ENCODE measurements at places on chromosomes 1 and 21.

GRCh38 chr1:30515755-30516484, 207.5 kb downstream of the MATN1 start:
- DNase-seq: no peak

GRCh38 chr1:158800526-158800925, 19.5 kb upstream of the OR6N2 start:
- no peak for DNase-seq

- DNase-seq: no peak
Measured at GRCh38 chr1:167861664-167862381, 52.1 kb downstream of the ADCY10 start.

GRCh38 chr1:43442756-43443155, 11.0 kb downstream of the HYI start:
- no peak for DNase-seq

- DNase-seq: no peak
Measured at GRCh38 chr21:38628349-38628748, 130.1 kb upstream of the ERG start.

- DNase-seq: no peak
Measured at GRCh38 chr1:208103597-208104513, 140.3 kb downstream of the PLXNA2 start.

- DNase-seq: no peak
Measured at GRCh38 chr1:53061123-53061858, 722 bp upstream of the PODN start.

DNA sequence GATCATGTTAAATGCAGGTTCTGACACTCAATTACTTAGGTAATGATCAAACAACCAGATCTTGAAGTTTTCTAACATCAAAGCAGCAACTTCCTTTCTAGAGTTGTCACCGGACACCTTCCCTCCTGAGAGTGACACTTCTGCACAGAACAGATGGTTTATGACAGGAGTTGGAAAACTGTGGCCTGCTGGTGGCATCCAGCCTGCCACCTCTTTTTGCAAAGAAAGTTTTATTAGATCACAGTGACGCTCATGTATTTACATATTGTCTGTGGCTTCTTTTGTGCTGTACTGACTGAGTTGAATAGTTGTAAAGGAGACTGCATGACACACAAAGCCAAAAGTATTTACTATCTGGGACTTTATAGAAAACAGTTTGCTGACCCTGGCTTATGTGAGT, 28.3 kb downstream of the DDR2 start:
- no peak for DNase-seq

- no peak for DNase-seq
Measured at GRCh38 chr1:60470246-60470645, 396.7 kb upstream of the C1orf87 start.

- no peak for DNase-seq
Measured at GRCh38 chr1:230171356-230172015, 104.4 kb downstream of the GALNT2 start.

- no peak for DNase-seq
Measured at GRCh38 chr1:214544791-214545190, 6.6 kb downstream of the PTPN14 start.

- DNase-seq: peak; percentile 71
Measured at GRCh38 chr1:52927212-52928014, at the start of gene SCP2. Gene SCP2, plus strand, starts transcription at chr1:52927276. Its CDS starts 121 bp downstream, at chr1:52927397.

DNA sequence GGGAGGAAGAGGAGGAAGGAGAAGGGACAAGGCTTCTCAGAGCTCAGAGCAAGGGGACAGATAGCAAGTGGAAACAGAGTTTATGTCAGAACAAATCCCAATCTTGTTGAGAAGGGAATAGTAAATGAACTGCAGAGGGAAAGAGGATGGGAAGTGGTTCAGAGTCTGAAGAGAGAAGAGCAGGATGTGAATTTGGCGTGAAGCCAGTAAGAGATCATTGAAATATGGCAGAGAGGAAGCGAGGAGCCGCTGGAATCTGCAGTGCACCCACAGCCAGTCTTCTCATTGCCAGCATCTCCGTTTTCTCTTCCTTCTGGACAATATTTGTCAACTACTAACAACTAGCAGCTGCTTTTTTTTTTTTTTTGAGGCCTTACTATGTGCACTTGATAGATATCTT, 19.1 kb downstream of the OLFML3 start:
- no peak for DNase-seq

DNA sequence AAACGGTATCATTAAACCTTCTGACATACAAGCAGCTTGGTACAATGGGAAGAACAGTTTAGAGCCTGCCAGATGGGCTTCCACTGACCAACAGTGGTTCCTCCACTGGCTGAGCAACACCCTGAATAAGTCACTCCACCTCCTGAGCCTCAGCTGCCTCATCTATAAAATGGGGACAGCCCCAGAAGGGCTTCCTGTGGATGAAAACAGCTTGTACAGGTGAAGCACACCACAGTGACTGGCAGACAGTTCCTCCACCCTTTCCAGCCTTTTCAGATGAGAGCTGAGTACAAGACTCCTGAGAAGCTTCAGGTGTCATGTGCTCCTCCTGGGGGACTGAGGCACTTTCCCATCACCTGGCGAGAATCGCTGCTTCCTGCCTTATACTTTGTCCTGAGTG, 2.1 kb downstream of the CAPZB start:
- no peak for DNase-seq

- DNase-seq: peak; percentile 77
Measured at GRCh38 chr1:159854693-159855192, 7.7 kb downstream of the VSIG8 start.

GRCh38 chr1:223231581-223231980, 88.5 kb upstream of the TLR5 start:
- DNase-seq: no peak

DNA sequence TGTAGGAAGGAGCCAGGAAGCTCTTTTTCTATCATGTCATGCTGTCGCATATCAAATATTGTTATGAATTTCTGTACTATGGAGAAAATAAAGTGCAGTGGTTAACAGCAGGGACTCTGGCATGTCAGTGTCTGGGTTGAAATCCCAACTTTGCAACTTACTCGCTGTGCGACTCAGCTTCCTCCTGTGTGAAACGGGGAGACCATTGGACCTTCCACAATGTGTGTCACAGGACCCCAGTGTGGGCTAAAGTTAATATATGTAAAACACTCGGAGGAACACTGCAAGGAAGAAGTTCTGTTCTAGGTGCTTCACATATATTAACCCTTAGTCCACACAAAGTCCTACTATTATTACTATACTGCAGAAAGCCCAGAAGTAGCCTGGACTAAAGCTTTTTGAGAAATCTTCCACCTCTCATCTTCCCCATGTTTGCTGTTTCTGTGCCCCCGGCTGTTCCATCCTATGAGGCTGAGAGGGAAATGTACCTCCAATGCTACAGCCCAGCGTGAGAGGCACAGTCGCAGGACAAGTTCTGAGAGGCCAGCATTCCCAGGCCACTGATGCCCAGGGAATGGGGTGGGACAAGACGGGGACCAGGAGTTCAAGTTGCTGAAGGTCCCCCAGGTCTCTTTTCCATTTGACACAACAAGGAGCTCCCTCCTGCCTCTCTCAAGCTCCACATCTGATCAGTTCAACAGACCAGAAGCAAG, 1.9 kb downstream of the CHIT1 start:
- DNase-seq: no peak

- DNase-seq: no peak
Measured at GRCh38 chr1:246776923-246777322, 52.7 kb downstream of the SCCPDH start.

- no peak for DNase-seq
Measured at GRCh38 chr1:204250428-204251030, 36.7 kb upstream of the GOLT1A start.

- DNase-seq: no peak
Measured at GRCh38 chr1:235823684-235824083, 43.0 kb downstream of the LYST start.

DNA sequence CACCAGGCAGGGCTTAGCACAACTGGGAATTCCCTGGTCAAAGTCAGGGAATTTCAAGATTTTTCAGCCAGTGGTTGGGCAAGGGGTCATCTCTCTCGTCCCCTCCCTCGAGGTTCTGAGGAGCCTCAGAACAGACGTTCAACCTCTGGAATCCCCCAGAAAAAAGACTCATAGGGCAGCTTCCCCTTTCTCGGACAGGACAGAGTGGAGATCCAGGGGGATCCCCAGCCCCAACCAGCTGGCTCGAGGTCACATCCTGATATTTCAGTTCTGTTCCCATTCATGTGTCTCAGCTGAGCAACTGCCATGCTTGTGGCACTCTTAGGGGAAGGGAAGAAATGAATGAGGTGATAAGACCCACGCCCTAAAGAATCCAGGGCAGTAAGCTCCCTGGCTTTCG, 4.9 kb upstream of the LAD1 start:
- DNase-seq: no peak

DNA sequence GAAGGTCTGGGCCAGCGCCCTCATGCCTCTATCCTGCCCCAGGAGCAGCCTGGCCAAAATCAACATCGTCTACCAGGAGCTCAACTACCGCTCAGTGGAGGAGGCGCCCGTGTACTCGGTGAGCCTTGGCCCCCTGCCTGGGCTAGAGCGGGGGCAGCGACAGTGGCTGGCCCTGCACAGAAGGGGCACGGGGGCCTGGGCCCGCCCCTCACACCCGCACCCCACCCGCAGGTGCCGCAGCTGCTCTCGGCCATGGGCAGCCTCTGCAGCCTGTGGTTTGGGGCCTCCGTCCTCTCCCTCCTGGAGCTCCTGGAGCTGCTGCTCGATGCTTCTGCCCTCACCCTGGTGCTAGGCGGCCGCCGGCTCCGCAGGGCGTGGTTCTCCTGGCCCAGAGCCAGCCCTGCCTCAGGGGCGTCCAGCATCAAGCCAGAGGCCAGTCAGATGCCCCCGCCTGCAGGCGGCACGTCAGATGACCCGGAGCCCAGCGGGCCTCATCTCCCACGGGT, 10.8 kb downstream of the SCNN1D start:
- DNase-seq: no peak

- DNase-seq: no peak
Measured at GRCh38 chr1:22500058-22500457, 48.4 kb downstream of the ZBTB40 start.

- DNase-seq: no peak
Measured at GRCh38 chr1:31593770-31594632, 17.7 kb downstream of the TINAGL1 start.

GRCh38 chr1:17031436-17031835, 19.7 kb upstream of the ATP13A2 start:
- no peak for DNase-seq

- no peak for DNase-seq
Measured at GRCh38 chr1:25129380-25129779, 102.9 kb downstream of the SYF2 start.

GRCh38 chr1:31576201-31576669, at the start of gene TINAGL1:
Gene TINAGL1, plus strand, starts transcription at chr1:31576515. Its CDS starts 634 bp downstream, at chr1:31577149.
- no peak for DNase-seq

- no peak for DNase-seq
Measured at GRCh38 chr1:217891966-217892365, 260.8 kb downstream of the SPATA17 start.

DNA sequence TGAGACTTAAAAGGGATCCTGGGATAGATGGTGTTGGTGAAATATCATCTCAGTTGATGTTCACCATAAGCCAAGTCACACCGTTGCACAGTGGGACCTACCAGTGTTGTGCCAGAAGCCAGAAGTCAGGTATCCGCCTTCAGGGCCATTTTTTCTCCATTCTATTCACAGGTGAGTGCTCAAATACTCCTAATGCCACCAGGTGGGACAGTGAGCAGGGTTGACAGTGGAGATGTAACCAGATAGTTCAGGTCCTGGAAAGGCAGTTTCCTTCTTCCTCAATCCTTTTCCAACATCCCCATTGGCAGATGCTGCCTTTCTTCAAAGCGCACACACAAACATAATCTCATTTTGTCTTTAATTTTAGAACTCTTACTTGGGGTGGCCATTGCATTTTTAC, 11.6 kb downstream of the CD160 start:
- DNase-seq: no peak

DNA sequence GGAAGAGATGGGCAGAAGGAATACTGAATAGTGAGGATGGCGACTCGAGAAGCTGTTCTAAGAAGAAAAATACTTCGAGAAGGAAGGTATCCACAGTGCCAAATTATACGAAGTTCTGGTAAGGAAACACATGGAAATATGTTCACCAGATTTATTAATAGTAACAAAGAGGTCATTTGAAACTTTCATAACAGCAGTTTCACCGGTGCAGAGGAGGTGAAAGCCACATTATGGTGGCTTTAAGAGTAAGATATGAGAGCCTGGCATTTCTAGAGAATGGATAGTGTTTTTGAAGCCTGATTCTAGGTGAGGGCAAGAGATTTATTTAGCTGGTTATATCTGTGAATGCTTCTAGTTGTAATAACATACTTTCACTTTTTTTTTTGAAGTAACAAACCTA, 56.2 kb downstream of the DPYD start:
- DNase-seq: no peak

GRCh38 chr1:162276493-162276892, 100.2 kb downstream of the SPATA46 start:
- no peak for DNase-seq

DNA sequence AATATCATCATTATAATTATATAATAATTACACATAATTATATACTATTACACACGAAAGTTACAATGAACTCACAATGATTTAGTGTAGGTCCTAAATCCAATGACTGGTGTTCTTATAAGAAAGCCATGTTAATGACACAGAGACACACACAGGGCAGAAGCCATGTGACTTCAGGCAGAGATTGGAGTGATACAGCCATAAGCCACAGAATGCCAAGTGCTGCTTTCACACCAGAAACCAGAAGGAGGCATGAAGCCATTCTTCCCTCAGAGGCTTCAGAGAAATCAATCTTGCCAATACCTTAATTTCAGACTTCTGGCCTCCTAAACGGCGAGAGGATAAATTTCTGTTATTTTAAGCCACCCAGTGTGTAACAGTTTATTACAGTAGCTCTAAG, 147.4 kb upstream of the KRTAP19-8 start:
- no peak for DNase-seq

DNA sequence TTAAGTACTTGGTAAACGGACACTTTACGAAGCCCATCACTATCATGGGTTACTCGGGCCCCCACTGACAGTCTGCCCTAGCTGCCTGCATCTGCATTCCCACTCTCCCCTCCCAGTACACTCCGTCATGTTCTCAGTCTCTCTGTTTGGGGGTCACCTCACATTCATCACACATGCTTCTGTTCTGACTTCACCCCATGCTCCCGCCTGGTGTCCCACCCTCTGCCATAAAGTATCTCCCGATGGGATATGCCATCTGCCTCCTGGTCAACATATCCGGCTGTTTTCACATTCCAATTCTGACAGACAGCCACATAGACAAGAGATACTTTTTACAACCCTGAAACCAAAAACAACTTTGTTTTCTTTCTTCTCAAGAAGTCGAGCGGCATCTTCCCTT, 1.0 kb downstream of the OLFML2B start:
- no peak for DNase-seq

- no peak for DNase-seq
Measured at GRCh38 chr1:85544689-85545215, 35.8 kb upstream of the CCN1 start.

DNA sequence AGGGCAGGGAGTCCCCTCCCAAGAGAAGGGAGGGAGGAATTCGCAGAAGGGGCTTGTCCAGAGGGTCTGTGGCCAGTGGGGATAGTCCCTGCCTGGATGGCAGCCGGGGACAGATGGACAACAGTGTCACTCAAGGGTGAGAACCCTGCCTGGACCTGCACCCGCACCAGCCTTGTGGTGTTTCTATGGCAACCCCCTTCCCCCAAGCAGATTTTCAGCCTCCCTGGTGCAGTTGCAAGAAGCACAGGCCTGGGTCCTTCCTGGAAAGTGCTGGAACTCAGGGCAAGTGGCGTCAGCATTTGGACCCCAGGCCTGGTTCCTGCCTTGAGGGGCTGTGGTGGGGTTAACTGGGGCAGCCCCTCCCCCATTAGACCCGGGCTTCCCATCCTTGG, 83.8 kb upstream of the ACTL8 start:
- DNase-seq: no peak

- no peak for DNase-seq
Measured at GRCh38 chr1:1842360-1843146, 48.3 kb downstream of the GNB1 start.

GRCh38 chr1:168335500-168335899, 54.8 kb downstream of the TBX19 start:
- DNase-seq: no peak

All from hypothalamus (tissue), 51 donors.